SK-MEL-5 (cell line): ENCODE measurements at places on chromosomes 1 and 21. TPM values are rescaled to one million over a fixed set of nuclear protein-coding genes. Genes with fewer than 3 reads are reported as not detected.

- DNase-seq = no peak
Observed at GRCh38 chr1:203026666-203027663, 674 bp downstream of the PPFIA4 start.

- DNase-seq = peak; percentile 70
Observed at GRCh38 chr1:44377925-44378784, 23.1 kb upstream of the ERI3 start.

- DNase-seq = no peak
Observed at GRCh38 chr1:166511761-166512160, 327.5 kb upstream of the POGK start.

- peak; percentile 72 for DNase-seq
Observed at GRCh38 chr1:76832521-76832920, 34.8 kb upstream of the ST6GALNAC5 start.

- no peak for DNase-seq
Observed at GRCh38 chr1:212966616-212967015, 16.3 kb downstream of the VASH2 start.

DNA sequence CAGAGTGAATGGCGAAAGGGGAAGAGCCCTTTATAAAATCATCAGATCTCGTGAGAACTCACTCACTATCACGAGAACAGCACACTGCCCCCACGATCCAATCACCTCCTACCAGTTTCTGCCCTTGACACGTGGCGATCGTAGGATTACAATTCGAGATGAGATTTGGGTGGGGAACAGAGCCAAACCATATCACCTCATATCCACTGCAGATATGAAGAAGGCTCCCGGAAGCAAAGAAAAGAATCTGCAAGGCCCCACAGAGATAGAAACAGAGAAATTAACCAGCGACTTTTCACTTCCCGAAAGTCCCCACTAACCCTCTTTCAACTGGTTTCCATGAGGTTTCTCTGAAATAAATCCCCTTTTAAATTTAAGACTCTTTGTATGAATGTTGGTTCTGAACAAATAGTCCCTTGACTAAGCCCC, 86.2 kb upstream of the IRF2BP2 start:
- DNase-seq = no peak

DNA sequence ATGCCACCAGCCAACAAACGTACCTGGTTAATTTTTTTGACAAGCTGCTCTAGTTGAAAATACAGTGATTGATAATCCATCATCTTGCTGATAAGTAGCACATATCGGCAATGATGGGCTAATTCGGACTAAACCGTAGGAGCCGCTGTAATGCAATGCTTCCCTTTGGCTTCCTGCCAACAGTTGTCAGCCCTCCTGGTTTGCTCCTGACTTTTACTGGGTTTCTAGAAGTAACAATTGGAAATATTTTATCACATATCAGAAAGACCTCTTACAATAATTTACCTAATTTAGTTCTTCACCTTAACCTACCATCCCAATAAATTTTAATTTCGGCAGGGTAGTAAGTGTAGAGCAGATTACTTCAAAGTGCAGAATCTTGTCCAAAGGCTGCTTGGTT, 148.5 kb downstream of the DHRS3 start:
- no peak for DNase-seq

DNA sequence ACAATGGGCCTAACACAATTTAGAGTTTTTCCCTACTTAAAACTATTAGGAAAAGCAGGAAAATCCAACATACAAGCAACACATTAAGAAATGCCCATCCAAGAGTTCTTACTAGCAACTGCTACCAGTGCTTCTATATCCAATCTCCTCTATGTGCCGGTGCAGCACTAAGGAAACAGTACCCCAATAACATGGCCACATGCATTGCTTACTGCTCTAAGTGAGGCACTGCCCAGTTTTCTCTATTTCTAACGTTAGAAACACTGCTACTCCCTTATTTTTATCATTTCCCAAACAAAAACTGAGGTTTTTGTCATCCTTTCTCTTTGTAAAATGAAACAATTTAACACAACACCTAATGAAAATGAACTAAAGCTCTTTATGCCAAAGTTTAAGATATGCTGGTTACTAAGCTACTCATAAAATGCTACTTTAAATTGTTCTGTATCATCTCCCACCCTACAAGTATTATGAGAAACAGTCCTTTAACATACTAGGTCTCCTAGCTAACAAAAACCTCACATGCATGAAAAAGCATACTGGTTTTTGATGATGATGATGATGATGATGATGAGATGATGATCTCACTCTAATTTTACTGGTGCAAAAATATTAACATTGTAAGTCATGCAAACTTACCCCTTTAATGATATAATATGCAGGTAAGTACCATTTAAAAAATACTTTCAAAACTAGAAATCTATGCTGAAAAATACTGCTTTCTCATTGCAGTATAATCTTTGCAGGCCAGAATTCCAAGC, 90.7 kb upstream of the TTC39A start:
- DNase-seq = no peak

DNA sequence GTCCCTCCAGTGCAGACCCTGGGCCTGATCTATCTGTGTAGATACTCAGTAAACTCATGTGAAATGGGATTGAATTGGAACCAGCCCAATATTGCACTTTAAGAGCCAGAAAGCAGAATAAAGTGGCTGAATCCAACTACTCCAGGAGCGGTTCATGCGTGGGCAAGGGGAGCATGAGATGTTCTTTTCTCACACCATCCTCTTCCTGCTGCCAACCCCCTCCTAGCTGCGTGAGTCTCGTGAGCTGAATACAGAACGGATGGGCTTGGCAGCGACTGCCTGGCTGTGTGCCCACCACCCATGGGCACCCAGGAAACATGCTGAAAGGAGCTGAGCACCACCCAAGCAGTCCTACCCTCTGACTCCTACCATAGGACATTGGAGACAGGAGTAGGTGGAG, 128.3 kb downstream of the ELAVL4 start:
- DNase-seq = no peak

DNA sequence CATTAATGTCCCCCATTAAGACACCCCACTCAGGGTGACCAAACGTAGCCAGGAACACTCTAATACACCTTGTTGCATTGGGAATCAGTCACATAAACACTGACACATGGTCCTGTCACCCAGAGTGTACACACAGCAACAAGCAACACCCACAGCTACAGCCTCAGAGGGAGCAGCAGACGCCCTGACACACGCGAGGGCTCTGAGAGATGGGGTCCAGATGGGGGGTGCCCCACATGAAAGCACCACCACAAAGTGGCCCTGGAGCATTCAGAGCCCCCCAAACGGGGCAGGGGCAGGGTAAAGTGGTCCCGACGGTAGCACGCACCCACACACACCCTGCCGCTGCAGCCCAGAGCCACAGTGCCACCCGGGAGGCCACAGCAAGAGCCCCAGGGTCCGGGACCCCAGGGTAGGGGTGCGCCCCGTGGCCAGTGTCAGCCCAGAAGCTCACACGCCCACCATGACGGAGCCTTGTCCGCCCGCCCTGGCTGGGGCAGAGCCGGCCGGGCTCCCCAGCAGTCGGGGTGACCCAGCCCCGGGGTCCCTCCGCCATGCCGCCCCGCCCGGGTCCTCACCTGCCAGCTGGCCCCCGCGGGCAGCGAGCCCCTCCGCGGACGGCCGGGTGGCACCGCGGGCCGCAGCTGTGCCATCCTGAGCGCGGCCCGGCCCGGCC, 47.3 kb downstream of the RAP1GAP start:
- DNase-seq = no peak

DNA sequence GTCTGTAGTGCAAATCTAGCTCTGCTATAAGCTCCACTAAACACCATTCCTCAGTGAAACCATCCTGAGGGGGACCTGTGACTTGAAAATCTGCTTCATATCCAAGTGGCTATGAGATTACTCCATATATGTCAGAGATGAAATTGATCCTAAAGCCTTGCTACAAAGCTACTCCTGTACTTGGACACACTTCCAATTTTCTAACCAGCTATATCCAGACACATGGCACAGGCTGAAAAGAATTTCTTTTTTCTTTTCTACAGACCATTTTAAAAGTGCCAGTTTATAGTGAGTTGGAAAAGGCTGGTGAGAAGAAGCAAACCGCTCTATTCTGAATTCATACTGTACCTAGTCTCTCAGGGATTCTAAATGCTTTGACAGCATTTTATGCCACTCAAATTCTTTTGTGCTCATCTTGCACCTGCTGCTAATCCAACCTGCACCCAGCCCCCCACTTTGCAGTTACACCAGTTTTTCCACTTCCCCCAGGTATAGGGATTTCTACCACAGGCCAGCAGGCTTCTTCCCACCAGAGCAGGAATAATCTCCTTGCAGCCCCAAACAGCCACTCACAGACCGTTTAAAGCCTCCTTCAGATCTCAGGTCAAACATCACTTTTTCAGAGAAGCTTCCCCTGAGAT, 112.5 kb downstream of the RERE start:
- no peak for DNase-seq

- no peak for DNase-seq
Observed at GRCh38 chr1:232132572-232132971, 497.4 kb downstream of the SIPA1L2 start.

DNA sequence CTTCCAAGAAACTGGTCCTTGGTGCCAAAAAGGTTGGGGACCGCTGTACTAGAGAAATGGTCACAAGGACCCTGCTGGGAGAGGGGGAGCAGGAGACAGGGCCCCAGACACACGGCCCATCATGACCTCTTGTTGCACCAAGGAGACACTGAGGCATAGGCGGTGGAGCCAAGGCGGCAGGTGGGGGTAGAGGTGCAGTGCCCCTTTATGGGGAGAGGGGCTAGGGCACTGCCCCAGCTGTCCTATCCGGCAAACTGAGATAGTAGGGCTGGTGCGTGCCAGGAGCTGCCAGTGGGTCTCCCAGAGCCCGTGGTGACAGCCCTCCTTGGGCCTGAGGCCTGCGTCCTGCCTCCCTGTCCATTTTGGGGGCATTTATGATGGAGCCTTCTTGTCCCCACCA, 20.3 kb downstream of the TNNT2 start:
- no peak for DNase-seq

GRCh38 chr1:151009206-151009587, 948 bp downstream of the PRUNE1 start:
- no peak for DNase-seq

DNA sequence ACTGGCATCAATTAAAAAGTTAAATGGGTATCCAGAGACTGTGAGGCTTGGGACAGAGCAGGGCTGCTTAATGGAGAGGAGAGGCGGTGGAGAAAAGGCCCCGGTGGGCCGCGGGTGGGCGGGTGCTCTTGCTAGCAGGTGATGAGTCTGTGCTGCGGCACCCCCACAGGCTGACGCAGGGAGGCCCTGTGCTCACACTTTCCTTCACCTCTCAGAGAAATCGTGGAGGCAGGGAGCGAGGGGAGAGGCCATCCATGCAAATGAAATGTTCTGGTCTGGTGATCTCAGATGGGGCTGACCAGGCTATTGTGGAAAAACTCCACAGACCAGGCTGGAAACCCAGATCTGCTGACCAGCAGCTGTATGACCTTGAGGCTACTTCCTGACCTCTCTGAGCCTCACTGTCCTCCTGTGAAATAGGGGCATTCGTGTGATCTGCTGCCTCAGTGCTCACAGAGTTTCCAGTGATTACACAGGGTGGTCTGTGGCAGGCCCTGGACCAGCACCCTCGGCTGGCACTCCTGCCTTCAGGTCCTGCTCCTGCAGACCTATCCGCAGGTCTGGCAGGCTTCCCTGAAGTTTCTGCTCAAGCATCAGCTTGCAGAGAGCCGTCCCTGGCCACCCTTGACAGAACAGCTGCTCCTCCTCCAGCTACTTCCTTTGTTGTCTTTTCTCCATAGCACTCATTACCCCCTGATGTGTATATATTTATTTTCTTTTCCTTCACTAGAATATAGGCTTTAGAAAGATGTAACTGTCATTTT, 89.2 kb downstream of the BEND5 start:
- DNase-seq = no peak

GRCh38 chr1:169044296-169044695, 62.2 kb upstream of the ATP1B1 start:
- no peak for DNase-seq

DNA sequence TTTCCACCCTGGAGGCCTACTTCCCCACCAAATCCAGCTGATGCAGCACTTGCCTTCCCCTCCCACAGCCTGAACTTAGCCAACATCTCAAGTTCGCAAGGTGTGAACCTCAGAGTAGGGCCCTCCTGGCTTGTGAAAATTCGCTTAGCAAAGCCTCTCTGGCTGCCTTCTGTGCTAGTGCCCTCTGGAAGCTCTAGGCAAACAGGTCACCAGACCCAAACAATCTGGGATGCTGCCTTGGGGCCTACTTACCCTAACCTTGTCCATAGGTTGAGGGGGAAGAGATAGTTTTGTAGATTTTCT, 30.3 kb upstream of the TRABD2B start:
- no peak for DNase-seq

DNA sequence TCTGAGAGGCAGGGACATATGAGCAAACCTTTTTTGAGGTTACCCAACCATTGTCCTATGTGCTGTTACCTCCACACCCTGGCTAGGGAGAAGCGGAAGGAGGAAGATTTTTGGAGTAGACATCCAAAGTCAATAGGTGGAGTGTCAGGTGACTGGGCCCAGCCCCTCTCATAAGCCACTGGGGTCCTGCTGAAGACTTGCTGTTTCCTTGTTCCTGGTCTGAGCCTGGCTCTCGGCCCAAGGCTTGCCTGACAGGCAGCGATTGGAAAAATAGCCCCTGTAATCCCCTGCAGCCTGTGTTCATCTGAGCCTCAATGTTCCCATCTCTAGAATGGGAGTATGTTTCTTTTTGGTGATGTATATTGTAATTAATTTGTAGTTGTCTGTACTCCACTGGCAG, 6.9 kb upstream of the PIGR start:
- DNase-seq = no peak

GRCh38 chr1:220099826-220100225, 5.9 kb downstream of the IARS2 start:
- no peak for DNase-seq

DNA sequence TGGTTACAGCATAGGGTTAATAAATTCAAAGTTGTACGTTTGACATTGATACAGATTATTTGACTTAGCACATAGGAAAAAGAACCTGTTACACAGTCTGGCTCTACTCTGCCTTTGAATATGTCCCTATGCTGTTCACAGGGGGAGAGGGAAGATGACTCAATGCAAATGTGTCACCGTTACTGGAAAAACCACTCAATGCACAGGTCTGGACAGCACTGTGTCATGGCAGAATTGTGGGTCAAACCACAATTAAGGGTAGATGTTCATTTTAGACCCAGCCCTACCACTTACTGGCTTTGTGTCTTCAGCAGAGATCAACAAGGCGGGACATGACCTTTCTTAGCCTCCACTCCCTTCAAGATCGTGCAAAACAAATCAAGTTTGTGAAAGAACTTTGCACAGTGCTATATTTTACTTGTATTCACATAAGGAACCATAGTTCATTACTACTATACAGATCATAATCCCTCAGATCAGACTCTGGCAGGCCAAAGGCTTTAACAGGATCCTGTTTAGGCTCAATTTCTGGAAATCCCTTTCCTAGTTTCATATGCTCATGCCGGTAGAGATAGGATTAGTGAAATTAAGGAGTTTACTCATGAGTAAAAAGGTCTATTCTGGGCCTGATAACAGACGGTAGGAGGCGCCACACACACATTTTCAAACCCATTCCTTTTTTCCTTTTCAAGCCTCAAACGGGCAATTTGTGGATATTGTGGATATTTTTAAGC, 22.1 kb downstream of the EIF2D start:
- peak; percentile 51 for DNase-seq

GRCh38 chr1:20373286-20373685, 82.6 kb downstream of the VWA5B1 start:
- no peak for DNase-seq

The ANGPTL1 gene
- 1.8 and 2.2 TPM in 2 replicates for total RNA-seq

The PLA2G2D gene
- total RNA-seq = not detected in 2 replicates

The CACNA1S gene
- 0.05 TPM in 1 of 2 replicates, not detected in the other for total RNA-seq

The AK4 gene
- total RNA-seq = 22.9 and 23.7 TPM in 2 replicates

The CDA gene
- not detected in 2 replicates for total RNA-seq

The FAM177B gene
- total RNA-seq = not detected in 2 replicates

The TRIM67 gene
- 0.03 TPM in 1 of 2 replicates, not detected in the other for total RNA-seq

The IL12RB2 gene
- total RNA-seq = 28.6 and 29.8 TPM in 2 replicates

The KIF14 gene
- total RNA-seq = 8.7 and 10.2 TPM in 2 replicates

The TNFRSF25 gene
- total RNA-seq = 0.96 and 1.2 TPM in 2 replicates
